ENCODE measurements at places on chromosomes 1 and 21.

DNA sequence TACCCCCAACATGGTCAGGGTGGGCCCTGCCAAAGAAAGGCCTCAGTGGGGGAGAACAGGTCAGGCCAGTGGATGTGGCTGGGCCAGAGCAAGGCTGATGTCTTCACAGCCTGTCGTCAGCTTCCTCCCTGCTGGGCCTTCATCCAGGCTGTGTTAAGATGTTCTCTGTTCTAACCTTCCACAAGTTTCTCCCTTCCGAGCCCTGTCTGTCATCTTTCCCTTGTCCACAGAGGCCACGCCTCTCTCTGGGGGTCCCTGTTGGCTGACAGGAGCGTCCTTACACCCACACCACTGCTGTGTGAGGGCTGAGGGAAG lies 36.2 kb downstream of the SIM2 start:
- no peak for DNase-seq

- no peak for DNase-seq
Measured at GRCh38 chr1:228998179-228998578, 262.9 kb downstream of the RHOU start.

DNA sequence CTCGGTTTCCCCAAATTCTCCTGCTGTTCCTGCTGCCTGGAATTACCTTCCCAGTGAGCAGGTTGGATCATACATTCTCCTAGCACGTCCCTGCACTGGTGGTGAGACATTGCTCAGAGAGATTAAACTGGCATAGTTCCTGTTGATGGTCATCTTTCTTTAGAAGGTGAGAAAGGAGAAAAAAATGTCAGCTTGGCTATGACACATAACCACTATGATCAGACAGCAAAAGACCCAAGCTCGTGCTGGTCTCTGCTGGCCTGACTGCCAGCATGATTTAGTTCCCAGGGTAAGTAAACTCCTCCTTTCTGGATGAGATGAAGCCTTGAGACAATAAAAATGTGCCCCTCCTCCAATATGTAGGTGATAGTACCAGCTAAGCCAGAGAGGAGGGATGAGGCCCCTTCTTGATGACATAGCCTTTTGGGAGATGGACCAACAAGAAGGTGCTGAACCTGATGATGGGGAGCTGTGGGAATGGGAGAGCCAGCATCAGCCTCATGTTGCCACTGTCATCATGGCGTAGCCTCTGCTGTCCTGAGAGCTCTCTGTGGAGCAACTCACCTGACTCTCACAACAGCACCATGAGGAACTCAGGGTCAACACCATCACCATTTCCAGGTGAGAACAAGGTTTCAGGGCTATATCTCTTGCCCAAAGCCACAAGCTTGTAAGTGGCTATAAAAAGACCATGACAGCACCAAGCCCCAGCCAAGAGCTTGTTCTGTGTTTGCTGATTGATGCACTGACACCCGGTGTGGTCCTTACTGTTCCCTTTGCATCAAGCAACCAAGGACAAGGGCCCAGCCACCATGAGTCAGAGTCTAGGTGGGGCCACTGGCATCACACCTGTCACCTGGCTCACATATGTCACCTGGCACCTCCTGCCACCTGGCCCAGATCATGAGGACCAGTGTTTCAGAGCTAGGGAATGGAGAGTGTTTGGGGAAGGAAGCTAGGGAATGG lies 200.0 kb downstream of the MATN1 start:
- no peak for DNase-seq

GRCh38 chr1:167533851-167534300 lies 15.5 kb upstream of the CD247 start:
- peak; percentile 75 for DNase-seq

- DNase-seq, result no peak
Measured at GRCh38 chr21:32320059-32320458, 21.4 kb downstream of the MRAP start.

GRCh38 chr1:3759164-3759563 lies 6.9 kb downstream of the CCDC27 start:
- DNase-seq, result no peak

GRCh38 chr1:173302890-173303829 lies 96.0 kb upstream of the TNFSF4 start:
- no peak for DNase-seq

GRCh38 chr1:5125208-5125607 lies 470.8 kb downstream of the AJAP1 start:
- DNase-seq, result no peak

- DNase-seq, result no peak
Measured at GRCh38 chr1:110902820-110903463, 30.0 kb downstream of the CD53 start.

GRCh38 chr1:40155910-40156309 lies 5.3 kb upstream of the RLF start:
- DNase-seq, result no peak

DNA sequence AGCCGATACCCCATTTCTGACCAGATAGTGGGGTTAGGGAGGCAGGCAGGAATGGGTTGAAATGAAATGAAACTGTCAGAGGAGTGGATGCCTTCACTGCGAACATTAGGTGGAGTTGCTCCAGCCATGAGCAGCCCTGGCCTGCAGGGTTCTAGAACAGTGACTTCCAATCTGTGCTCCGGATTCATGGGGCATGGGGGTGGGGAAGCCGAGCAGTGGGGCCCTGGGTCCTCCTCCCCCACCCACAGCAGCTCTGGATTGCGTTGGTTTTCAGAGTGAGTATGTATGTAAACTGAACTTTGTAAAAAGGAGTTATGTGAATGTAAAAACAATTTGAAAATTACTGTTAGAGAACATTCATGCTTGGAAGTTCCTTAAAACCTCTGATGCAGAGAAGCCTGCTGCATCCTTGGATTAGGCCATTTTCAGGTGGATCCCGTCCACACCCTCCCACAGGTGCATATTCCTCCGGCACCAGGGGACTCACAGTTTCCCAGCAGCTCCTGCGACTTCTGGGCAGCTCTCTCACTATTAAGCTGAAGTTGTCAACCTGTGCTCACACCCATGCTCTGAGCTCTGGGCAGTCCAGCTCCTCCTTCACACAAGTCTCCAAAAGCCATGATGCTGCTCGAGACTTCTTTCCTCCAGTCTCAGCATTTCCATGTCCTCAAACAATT lies 54.4 kb upstream of the EDN2 start:
- DNase-seq, result no peak

GRCh38 chr1:204709960-204710912 lies 24.7 kb upstream of the LRRN2 start:
- no peak for DNase-seq

- no peak for DNase-seq
Measured at GRCh38 chr1:114104949-114105348, 48.7 kb downstream of the SYT6 start.

- no peak for DNase-seq
Measured at GRCh38 chr1:177755851-177756560, 213.9 kb downstream of the SEC16B start.

DNA sequence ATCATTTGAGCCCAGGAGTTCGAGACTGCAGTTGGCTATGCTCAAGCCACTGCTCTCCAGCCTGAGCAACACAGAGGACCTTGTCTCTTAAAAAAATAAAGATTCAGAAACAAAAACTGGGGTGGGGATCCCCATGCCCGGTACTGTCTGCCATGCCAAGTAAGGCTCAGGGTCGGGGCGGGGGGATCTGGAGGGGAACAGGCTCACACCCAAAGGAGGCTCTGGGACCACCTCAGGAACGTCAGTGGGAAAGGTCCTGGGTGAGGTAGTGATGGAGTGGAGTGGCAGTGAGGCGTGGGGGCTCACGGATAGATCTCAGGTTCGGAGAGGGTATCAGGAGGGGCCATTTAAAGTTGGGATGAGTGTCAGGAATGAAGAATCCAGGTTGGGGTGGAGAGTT lies 765 bp upstream of the S100A4 start:
- DNase-seq, result no peak

GRCh38 chr21:16423921-16424320 lies 694.1 kb downstream of the USP25 start:
- no peak for DNase-seq

DNA sequence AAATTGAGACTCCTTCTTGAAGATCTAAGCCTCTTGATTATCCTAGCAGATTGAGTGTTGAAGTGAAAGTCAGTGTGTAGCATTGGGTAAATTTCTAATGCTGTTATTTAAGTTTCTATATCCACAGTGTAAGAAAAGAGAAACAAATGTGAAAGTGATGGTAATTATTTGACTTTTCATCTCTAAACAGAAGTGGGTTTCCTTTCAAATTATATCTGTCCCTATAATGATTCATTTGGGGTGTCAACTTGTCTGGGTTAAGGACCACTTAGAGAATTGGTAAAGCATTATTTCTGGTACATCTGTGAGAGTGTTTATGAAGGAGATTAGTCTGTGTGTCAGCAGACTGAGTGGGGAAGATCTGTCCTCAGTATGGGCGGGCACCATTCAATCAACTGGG lies 133.0 kb upstream of the HMCN1 start:
- DNase-seq, result no peak

DNA sequence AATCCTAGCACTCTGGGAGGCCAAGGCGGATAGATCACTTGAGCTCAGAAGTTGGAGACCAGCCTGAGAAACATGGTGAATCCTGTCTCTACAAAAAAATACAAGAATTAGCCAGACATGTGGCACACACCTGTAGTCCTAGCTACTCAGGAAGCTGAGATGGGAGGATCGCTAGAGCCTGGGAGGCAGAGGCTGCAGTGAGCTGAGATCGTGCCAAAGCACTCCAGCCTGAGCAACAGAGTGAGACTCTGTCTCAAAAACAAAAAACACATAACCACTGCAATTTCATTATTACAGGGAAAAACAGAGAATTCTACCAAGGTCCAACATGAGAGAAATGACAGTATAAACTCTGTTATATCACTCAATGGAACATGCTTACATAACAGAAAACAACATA lies 4.4 kb upstream of the TOMM20 start:
- DNase-seq, result no peak

- no peak for DNase-seq
Measured at GRCh38 chr1:92754000-92754718, 30.7 kb downstream of the EVI5 start.

DNA sequence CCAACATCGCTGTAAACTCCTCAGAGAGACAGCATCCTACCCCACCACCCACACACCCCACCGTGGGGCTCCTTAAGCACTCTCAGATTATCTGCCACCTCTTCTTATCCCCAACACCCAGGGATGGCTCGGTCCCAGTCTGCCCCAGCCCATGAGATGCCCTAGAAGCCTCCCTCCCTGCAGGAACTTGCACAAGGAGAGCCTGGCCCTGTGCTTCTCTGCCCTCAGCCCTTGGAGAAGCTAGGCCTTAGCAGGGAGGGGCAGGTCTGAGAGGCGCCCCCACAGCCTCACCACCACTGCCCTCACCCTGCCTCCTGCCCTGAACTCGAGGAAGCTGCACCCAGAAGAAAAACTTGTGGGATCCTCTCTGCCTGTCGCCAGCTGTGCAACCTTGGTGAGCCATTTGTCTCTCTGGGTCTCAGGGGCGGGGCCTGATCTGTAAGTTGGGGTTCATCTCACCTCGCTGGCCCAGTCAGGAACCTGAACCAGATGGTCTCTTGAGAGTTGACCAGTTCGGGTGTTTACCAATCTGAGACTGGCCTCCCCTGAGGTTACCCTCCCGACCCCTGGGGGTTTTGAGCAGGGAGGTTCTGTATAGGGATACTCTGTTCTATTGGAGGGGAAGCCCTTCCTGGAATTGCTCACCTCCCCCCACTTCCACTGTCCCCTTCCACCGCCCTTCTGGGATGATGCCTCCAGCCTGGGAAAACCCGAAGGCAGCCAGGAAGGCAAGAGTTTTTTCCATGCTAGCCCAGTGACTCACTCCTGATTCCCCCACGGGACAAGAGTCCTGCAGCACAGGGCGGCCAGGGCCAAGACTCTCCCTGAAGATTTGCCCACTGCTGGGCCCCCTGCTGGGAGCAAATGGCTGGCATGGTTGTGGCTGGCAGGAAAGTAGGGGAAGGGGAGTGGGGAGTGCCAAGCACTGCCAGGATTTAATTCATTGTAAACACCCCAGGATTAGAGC lies at the start of gene S100A3:
TSS of gene S100A3 (minus strand) at position 537 of the 967 bp plus-strand sequence. CDS start 773 bp downstream, outside the sequence.
- DNase-seq, result no peak

- no peak for DNase-seq
Measured at GRCh38 chr1:49136738-49137251, 360.1 kb upstream of the BEND5 start.

- no peak for DNase-seq
Measured at GRCh38 chr21:41970106-41970391, 16.2 kb upstream of the C2CD2 start.

DNA sequence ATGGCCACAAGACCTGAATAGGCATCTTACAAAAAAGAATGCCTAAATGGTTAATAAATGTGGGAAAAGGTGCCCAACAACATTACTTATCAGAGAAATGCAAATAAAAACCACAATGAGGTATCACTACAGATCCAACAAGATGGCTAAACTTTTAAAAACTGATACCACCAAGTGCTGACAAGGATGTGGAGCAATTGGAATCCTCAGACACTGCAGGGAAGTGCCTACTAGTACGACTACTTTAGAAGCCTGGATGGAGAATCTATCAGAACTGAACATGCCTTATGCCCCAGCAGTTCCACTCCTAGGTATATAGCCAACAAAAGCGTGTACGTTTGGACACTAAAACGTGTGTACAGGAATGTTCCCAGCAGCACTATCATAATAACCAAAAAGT lies 19.9 kb downstream of the TNFRSF8 start:
- no peak for DNase-seq

- no peak for DNase-seq
Measured at GRCh38 chr1:206833106-206833680, 32.2 kb upstream of the IL20 start.

GRCh38 chr1:239204401-239204800 lies 182.0 kb upstream of the CHRM3 start:
- no peak for DNase-seq

DNA sequence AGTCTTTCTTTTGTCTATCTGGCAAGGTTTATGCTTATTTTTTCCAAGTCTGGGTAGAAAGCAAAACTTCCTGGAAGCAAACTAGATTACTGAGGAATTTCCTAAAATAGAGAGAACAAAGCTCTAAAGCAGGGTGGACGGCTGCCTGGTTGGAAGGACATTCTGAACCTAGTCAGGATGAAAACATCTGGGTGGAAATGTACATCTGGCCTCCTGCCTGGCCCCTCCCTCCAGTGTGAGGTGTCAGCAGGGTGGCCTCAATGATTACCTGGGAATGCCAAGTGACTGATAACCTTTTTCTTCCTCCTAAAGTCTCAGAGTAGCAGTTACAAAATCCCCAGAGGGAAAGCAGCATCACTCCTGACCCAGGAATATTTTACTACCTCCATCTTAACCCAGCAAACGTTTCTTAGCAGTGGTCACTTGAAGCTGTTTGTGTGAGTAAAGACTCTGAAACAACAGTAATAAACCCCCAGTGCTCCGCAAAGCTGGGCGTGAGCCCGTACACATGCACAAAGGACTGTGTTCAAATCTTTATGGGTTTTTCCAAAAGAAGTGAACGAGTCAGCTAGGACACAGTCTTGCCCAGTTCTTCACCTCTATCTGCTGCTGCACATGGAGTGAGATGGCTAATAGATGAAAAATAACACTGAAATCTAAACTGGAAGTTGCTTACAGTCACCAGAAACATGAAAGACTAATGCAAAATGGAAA lies 18.9 kb downstream of the ANGPTL7 start:
- DNase-seq, result no peak

- DNase-seq, result peak; percentile 43
Measured at GRCh38 chr21:33023574-33024200, 2.0 kb upstream of the OLIG2 start.

Measured in activated CD4-positive, alpha-beta T cell treated with anti-CD3 and anti-CD28 coated beads for 48 hours (primary cell).